ENCODE measurements at places on chromosomes 1 and 21.

DNA sequence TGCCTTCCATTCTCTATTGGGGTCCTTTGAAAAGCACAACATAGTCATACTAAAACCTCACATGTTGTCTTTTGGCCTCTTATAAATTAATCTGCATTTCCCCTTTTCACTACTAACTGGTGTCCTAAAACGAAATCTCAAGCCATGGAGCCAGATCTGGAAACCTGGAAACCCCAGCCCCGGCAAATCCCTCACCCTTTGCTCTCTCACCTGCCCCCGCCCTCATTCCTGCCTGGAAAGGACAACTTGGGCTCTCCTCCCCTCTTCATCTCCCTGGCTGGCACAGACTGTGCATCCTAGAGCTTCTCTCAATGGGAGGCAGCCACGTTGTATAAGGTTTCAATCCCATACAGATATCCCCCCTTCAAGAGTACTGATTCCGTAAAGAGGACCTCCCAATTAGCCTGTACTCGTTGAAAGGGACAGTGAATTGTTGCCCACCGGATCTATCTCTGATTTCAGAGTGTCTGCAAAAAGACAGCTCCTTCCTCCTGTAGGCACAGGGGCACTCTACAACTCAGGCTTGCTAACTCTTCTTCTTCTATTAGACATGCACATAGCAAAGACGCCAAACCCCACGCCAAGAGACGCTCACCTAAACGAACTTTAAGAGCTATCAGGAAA, 1.4 kb downstream of the DUSP10 start:
- H3K36me3 ChIP-seq, result peaks cover 39% of the 10 kb centered on the region
- H3K4me1 ChIP-seq, result peaks cover 17% of the 10 kb centered on the region
- H3K4me3 ChIP-seq, result no peak overlapping the region
- no peaks in the 10 kb centered on the region for H3K27me3 ChIP-seq
- DNase-seq, result no peak
- no peak overlapping the region for H3K27ac ChIP-seq

- H3K36me3 ChIP-seq, result peaks cover 41% of the 10 kb centered on the region
- no peak for DNase-seq
- H3K4me3 ChIP-seq, result no peak overlapping the region
- no peaks in the 10 kb centered on the region for H3K27me3 ChIP-seq
Measured at GRCh38 chr1:184890539-184890973, 83.8 kb downstream of the NIBAN1 start.

DNA sequence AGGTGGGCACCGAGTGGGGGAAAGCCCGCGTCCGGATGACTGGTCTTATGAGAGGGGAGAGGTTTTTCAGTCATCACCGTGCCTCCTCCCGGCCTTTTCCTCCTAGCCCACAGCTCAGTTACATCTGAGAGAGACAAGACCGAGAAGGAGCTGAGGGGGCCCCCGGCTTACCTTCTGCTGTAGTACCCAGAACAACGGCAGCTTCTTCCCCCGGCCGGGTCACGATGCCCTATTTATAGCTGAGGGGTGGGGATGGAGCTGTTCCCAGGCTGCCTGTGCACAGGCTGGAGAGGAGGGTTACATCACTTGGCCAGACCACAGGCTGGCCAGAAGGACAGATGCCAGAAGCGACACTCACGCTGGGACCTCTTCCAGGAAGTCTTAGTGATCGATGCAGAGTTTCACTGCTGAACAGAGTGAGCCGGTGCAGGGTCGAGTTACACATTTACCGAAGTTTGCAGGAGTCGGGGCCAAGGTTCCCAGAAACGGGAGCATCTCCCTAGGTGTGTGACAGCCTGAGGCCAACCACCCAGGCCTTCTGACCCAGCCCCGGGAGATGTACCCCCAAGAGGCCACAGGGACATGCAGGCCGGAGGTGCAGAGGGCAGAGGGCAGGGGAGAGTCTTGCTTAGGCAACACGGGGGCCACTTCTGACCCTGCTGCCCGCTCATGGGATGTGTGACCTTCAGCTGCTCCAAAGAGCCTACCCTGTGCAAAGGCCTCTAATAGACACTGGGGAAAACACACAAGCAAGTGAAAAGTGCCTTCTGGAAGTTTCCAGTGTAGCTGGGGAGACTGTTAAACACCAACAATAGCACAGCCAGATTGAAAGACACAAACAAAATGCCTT, at the start of gene AGT:
Gene AGT (minus strand): TSS at position 208 of the 850 bp plus-strand sequence. CDS start 3,299 bp downstream, outside the sequence.
- no peak within 1 kb of the TSS for H3K4me3 ChIP-seq
- DNase-seq, result no peak
- H3K4me1 ChIP-seq, result no peaks in the 10 kb centered on the region

DNA sequence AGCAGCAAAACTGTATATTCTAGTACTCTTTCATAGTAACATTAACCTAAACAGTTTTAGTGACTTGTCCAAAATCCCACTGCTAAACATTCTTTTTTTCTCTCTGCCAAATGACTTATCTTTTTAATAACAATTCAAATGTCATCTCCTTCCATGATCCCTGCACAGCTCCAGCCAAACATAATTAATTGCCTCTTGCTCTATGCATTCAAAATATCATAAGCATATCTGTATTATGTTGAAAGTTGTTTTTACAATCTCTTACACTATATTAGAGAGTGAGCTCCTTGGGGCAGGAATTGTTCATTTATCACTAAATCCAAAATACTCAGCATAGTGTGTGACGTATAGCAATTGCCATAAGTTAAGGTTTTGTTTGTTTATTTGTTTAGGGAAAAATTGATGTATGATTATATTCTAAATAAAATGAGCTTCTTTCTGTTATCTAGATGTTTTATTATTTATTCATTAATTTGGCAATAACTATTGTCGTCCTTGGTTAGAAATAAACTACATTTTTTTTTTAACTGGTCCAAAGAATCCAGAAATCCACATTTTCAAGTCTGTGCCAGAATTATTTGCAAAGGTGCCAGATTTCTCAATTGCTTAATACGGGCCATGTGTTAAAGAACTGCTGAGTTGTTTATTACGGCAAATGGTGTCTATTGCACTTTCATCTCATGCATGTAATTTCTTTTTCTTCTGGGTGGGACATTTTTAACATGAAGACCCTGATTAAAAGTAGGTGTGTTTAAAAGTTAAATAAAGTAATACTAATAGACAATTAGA, 577.2 kb upstream of the ZRANB2 start:
- DNase-seq, result no peak
- no peak overlapping the region for H3K27ac ChIP-seq
- no peaks in the 10 kb centered on the region for H3K36me3 ChIP-seq
- H3K4me1 ChIP-seq, result no peaks in the 10 kb centered on the region
- H3K27me3 ChIP-seq, result no peaks in the 10 kb centered on the region

DNA sequence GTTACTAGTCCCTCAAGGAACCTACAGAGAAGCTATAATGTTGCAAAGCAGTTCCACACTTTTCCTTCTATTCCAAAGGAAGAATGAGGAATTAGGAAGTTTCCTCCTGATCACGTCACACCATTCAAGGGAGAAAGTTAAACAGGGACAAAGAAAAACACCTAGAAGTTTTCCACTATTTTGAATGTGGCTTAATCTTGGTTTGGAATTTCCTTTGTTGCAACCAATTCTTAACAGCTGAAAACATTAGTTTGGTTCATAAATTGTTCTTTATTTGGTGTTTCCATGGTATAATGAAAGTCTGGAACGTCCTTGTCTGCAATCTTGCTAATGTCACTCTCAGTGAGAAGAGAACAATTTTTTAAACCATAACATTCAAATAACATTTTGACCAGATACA, 8.4 kb downstream of the MNDA start:
- H3K27ac ChIP-seq, result no peak overlapping the region
- H3K4me1 ChIP-seq, result no peaks in the 10 kb centered on the region
- no peak overlapping the region for H3K4me3 ChIP-seq
- H3K27me3 ChIP-seq, result peaks cover 3% of the 10 kb centered on the region
- no peaks in the 10 kb centered on the region for H3K36me3 ChIP-seq
- no peak for DNase-seq

DNA sequence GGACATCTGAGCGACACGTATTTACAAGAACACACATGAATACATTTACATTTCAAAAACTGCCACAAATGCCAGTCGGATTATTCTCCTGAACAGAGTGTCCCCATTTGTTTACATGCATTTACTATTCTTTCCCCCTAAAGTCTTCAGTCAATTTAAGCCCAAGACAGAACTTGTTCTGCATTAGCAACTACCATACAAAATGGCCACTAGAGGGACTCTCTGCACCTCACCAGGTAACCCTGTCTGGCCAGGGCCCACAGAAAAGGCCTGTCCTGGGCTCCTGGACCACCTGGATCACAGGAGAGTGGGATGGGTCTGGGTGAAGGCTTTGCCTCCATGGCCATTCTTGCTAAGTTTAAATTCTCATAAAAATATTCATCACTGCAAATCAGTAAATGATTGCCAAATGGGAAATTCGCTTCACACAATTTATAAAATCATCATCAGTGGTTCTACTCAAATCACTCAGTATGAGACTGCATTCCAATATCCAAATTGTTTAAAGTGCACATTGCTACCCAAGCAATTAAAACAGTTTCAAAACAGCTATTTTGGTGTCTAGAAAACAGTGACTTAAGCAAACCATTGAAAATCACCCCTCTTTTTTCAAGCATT, 12.5 kb upstream of the GUCA2A start:
- no peaks in the 10 kb centered on the region for H3K27me3 ChIP-seq
- peak; percentile 46 for DNase-seq
- H3K4me1 ChIP-seq, result no peaks in the 10 kb centered on the region
- H3K27ac ChIP-seq, result no peak overlapping the region
- no peak overlapping the region for H3K4me3 ChIP-seq
- peaks cover 4% of the 10 kb centered on the region for H3K36me3 ChIP-seq

DNA sequence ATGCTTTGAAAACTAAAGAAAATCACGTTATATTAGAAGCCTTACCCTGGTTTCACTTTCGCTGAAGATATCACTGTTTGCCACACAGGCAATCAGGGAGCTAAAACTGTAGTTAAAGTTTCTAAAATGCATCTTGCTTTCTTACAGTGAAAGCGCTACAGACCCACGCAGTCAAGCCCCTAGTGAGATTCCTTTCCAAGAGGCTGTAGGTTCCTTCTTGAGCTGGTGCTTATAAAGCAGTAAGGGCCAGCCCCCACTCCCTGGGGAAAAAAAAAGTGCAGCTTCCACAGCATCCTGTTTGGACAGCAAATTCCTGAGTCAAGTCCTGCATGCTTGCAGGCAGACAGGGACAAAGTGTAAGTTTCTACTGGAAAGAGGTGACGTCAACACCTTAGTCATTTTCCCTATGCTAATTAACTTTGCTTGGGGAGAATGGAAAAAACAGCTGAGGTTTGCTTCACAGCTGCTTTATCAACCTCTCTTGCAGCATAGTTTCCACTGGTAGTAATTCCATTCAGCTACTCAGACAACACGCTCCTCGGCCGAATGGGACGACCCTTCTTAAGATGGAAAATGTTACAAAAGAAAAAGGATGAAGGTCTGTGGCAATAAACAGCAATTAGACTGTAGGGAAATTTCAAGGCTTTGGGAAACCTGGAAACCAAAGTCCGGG, 14.7 kb upstream of the KCNE1 start:
- no peaks in the 10 kb centered on the region for H3K36me3 ChIP-seq
- H3K4me1 ChIP-seq, result peaks cover 10% of the 10 kb centered on the region
- peaks cover 3% of the 10 kb centered on the region for H3K27me3 ChIP-seq
- no peak for DNase-seq
- H3K27ac ChIP-seq, result peak overlapping the region; percentile 62

DNA sequence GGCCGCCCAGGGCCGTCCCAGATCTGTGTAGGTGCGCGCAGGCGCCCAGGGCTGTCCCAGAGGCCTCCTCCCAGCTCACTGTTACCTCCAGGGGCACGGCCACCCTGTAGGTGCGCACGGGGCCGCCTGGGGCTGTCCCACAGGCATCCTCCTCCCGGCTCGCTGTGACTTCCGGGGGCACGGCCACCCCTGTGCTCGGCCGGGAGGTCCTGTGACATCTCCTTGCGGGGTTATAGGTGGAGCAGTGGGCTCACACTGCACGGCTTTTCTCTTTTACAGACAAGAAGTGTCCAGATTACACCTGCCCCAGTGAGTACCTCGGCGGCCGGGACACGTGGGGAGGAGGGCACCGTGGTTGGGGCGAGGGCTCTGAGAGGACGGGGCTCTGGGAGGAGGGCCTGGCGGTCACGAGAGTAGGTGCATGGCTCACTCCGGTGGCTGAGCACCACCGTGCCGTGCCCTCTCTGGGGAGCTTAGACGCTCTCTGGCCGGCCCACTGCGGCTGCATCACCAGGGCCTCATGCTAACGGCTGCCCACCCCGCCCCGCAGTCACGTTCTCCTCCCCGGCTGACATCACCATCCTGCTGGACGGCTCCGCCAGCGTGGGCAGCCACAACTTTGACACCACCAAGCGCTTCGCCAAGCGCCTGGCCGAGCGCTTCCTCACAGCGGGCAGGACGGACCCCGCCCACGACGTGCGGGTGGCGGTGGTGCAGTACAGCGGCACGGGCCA, 21.4 kb downstream of the COL6A1 start:
- peaks cover 2% of the 10 kb centered on the region for H3K36me3 ChIP-seq
- no peaks in the 10 kb centered on the region for H3K4me1 ChIP-seq
- peak; percentile 14 for DNase-seq
- no peak overlapping the region for H3K27ac ChIP-seq
- H3K27me3 ChIP-seq, result no peaks in the 10 kb centered on the region

GRCh38 chr21:39381009-39381408, 32.1 kb upstream of the HMGN1 start:
- peaks cover 21% of the 10 kb centered on the region for H3K27me3 ChIP-seq
- peaks cover 36% of the 10 kb centered on the region for H3K4me1 ChIP-seq
- H3K4me3 ChIP-seq, result peak overlapping the region; percentile 90
- peak overlapping the region; percentile 85 for H3K27ac ChIP-seq
- H3K36me3 ChIP-seq, result peaks cover 5% of the 10 kb centered on the region

DNA sequence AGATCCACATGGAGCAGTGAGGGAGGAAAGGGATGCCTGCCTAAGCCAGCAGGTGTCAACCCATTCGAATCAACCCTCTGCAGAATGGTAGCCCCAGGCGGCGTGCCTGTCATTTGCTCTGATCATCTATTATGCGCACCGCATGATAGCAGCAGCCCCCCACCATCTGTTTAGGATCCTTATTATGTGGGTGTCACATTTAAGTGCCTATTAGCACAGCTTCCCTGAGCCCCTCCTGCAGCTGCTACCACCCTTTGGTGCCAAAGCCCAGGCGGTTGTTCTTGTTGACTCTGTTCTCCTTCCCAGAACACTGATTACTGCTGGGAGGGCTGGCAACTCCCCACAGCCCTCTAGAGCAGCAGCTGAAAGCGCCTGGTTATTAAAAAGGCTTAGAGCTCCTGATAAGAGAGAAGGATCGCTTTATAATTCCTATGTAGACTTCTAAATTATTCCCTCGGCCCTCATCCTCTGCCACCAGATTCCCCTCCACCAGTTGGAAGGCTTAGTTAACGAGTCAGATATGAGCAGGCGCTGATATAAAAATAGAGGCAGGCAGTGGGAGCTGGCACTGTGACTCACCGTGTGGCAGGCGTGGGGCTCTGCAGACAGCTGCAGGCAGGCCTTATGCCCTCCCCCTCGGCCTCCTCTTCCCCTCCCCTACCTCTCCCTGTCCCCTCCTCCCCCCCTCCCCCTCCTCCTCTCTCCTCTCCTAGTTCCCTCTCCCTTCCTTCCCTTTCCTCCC, 23.0 kb downstream of the ACTA1 start:
- no peak overlapping the region for H3K4me3 ChIP-seq
- H3K27me3 ChIP-seq, result peaks cover 81% of the 10 kb centered on the region
- DNase-seq, result no peak
- peaks cover 27% of the 10 kb centered on the region for H3K4me1 ChIP-seq
- no peaks in the 10 kb centered on the region for H3K36me3 ChIP-seq
